ENCODE measurements at places on chromosomes 1 and 21. TPM values are rescaled to one million over a fixed set of nuclear protein-coding genes. Genes with fewer than 3 reads are reported as not detected.

MFAP2 gene
- not detected for total RNA-seq

CELA2B gene
- total RNA-seq, result not detected

OR2T29 gene
- total RNA-seq, result not detected

CNTN2 gene
- not detected for total RNA-seq

SH2D1B gene
- not detected for total RNA-seq

OR6K3 gene
- not detected for total RNA-seq

LCA5L gene
- not detected for total RNA-seq

NFASC gene
- total RNA-seq, result not detected

BCAR3 gene
- total RNA-seq, result 1.5 TPM

BCL2L15 gene
- 2.5 TPM for total RNA-seq

MCOLN3 gene
- total RNA-seq, result 11.5 TPM

WDR64 gene
- not detected for total RNA-seq

SYTL1 gene
- 130 TPM for total RNA-seq

TMEM269 gene
- 0.26 TPM for total RNA-seq

LAMC2 gene
- not detected for total RNA-seq

SLC1A7 gene
- not detected for total RNA-seq

CFAP45 gene
- 0.76 TPM for total RNA-seq

AMY1C gene
- not detected for total RNA-seq

ITLN2 gene
- not detected for total RNA-seq

KCNJ10 gene
- total RNA-seq, result not detected

ANKRD34A gene
- 3.2 TPM for total RNA-seq

TNFSF4 gene
- 3.1 TPM for total RNA-seq

NGF gene
- not detected for total RNA-seq

All from activated naive CD4-positive, alpha-beta T cell treated with anti-CD3 and anti-CD28 coated beads, Interleukin-2, amount 10 ng/mL, durations not matched to agents 5 hours and 36 hours (primary cell).